AG09319 (cell line): ENCODE measurements at places on chromosomes 4 and X.

DNA sequence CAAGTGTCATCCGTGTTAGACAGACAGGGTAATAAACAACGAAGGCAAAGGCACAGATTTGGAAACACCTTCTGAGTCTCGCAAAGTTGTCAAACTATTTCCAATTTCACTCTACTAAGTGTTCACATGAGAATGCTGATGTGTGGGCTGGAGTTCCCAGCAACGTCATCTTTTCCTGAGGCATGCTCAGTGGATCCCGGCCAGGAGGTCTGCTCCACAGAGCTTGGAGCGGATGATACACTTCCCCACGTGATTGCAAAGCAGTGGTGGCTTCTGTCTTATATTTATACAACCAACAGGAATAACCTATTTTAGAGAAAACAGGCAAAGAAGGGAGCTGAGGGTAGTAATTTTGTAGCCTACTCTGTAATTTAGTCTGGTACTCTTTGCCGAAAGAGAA lies 40.1 kb upstream of the PDK3 start:
- DNase-seq: peak; percentile 3

DNA sequence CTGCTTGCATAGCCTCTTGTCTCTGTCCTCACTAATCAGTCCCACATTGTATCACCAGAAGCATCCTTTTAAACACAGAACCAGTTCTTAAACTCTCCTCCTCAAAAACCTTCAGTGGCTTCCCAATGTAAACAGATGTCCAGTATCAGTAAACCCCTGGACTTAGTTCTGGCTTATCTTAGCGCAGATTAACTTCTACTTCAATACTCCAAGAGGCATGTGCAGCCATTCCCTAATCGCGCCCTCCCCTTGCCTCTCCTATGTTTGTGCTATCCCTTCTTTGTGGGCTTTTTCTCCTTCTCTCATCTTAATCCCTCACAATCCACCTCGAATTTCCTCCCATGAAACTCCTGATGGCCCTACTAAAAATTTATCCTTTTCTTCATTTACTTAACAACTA lies 193.8 kb downstream of the FBXO8 start:
- DNase-seq: no peak

- DNase-seq: no peak
Observed at GRCh38 chr4:14916554-14917297, 85.6 kb upstream of the CPEB2 start.

GRCh38 chr4:110248831-110249253 lies 50.4 kb upstream of the ELOVL6 start:
- no peak for DNase-seq
